ENCODE measurements at places on chromosomes 16 and 17. TPM values are rescaled to one million over a fixed set of nuclear protein-coding genes. Genes with fewer than 3 reads are reported as not detected.

GRCh38 chr16:75754141-75754540, 27.9 kb upstream of the CPHXL start:
- peaks cover 41% of the 10 kb centered on the region for H3K4me1 ChIP-seq
- no peaks in the 10 kb centered on the region for H3K27me3 ChIP-seq
- peak; percentile 90 for DNase-seq
- H3K27ac ChIP-seq = peak overlapping the region; percentile 74
- no peaks in the 10 kb centered on the region for H3K36me3 ChIP-seq
- no peak overlapping the region for H3K4me3 ChIP-seq

TGFB1I1 gene
- total RNA-seq = 16.6 TPM

MAP2K4 gene
- total RNA-seq = 15.2 TPM

- H3K4me1 ChIP-seq = no peaks in the 10 kb centered on the region
- H3K4me3 ChIP-seq = no peak overlapping the region
- DNase-seq = no peak
- no peaks in the 10 kb centered on the region for H3K36me3 ChIP-seq
- no peaks in the 10 kb centered on the region for H3K27me3 ChIP-seq
Measured at GRCh38 chr16:82373976-82374375, 204.0 kb upstream of the MPHOSPH6 start.

DNA sequence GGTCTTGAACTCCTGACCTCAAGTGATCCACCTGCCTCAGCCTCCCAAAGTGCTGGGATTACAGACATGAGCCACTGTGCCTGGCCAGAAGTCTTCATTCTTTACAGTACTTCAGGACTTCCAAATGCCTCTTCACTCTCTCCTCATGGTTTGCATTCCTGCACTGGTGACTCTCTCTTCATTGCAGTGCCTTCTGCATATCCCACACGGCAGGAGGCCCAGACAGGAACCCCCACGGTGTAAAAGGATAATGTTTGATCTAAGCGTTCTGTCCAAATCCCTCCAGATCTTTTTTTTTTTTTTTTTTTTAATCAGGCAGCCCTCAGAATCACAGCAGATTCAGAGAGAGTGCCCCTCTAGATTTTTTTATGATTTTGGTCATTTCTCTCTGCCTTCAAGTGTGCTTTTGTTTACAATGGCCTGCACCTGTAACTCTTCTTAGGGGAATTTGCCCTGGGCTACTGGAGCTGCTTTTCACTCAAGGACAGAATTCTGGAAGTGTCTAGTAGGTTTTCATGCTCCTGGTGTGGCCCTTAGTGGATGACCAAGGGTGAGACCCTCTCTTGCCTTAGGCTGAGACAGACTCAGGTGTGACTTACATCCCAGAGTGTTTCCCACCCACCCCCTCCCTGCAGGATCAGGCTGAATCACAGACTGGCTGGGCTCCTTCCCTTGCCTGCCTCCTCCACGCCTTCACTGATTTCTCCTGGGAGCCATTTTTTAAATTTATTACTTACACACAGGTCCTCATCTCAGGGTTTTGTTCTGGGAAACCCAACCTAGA, 19.8 kb upstream of the NF1 start:
- DNase-seq = no peak
- H3K27me3 ChIP-seq = no peaks in the 10 kb centered on the region
- H3K4me1 ChIP-seq = no peaks in the 10 kb centered on the region
- H3K27ac ChIP-seq = no peak overlapping the region
- H3K4me3 ChIP-seq = no peak overlapping the region

DNA sequence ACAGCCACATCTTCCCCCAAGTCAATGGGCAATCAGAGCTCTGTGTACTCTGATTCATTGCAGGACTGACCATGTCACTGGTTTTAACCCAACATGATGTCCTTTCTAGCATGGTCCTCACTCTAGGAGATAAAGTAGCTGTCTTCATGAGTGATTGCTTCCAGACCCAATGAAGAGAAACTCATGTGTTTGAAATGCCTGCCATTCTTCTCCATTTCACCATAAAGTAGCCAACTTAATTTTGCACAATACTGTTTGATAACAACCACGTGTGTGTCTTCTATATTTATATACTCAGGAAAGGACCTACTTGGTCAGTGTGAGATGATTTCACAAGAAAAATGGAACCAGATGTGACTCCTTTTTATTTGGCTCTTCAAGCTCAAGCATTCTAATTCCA, 172.5 kb downstream of the AXIN2 start:
- no peaks in the 10 kb centered on the region for H3K27me3 ChIP-seq
- no peak overlapping the region for H3K27ac ChIP-seq
- no peaks in the 10 kb centered on the region for H3K4me1 ChIP-seq
- no peak for DNase-seq

PITPNM3 gene
- 3.4 TPM for total RNA-seq

GRCh38 chr16:68767581-68767980, 30.5 kb downstream of the CDH1 start:
- H3K4me3 ChIP-seq = no peak overlapping the region
- no peak for DNase-seq
- H3K27me3 ChIP-seq = no peaks in the 10 kb centered on the region

DNA sequence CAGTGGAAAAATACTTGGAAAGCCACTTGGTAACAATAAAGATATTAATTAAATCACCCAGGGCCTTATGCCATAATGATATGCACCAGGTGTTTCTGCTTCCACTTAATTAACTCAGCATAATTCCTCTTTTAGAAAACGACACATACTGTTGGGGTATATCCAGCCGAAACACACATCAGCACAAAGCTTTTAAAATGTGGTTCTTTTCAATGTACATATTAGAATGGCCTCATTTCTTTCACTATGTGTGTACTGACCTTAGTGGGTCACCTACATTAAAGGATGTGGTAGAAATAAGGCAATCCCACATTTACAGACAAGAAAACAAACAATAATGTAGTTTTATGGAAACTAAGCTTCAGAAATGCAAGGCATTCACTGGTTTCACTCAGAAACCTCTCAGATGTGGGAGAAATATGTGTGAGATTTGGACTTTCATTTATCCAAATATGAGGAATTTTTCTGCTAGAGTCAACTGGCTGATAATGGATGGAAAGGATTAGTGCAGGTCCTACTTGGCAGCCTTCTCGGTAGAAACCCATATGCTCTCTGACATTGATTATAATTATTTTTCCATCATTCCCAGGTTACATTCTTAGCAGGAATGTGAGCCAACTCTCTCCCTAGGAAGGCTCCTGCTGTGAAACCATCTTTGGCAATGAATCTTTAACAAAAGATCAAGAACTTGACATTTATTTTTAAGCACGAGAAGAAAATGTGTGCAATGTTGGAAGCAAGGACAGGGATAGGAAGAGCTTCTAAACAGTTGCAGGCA, 66.7 kb upstream of the DHX40 start:
- H3K4me3 ChIP-seq = no peak overlapping the region
- H3K4me1 ChIP-seq = peaks cover 8% of the 10 kb centered on the region
- no peak overlapping the region for H3K27ac ChIP-seq
- no peak for DNase-seq
- H3K27me3 ChIP-seq = no peaks in the 10 kb centered on the region
- no peaks in the 10 kb centered on the region for H3K36me3 ChIP-seq

- H3K27ac ChIP-seq = no peak overlapping the region
- no peaks in the 10 kb centered on the region for H3K36me3 ChIP-seq
- peak; percentile 6 for DNase-seq
- H3K4me3 ChIP-seq = no peak overlapping the region
- no peaks in the 10 kb centered on the region for H3K27me3 ChIP-seq
Measured at GRCh38 chr17:82952019-82952418, 112.2 kb upstream of the ZNF750 start.
